ENCODE measurements at places on chromosomes 7 and 10.

DNA sequence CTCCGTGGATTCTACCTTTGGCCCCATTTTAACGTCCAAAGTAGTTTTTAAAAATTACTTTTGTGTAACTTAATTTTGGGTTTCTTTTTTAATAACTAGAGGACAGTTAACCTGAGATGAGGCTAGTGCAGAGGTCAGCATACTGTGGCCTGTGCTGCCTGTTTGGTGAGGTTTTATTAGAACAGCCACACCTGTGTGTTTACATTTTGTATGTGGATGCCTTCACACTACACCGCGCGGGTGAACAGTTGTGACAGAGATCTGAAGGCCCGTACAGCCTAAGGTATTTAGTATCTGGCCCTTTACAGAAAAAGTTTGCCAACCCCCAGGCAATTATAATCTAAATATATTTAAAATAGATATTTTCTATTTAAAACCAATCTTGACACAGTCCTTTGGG is 46.9 kb downstream of the STK17A start:
- no peak for DNase-seq

GRCh38 chr7:68432585-68432984 is 1165.7 kb upstream of the AUTS2 start:
- DNase-seq, result no peak

DNA sequence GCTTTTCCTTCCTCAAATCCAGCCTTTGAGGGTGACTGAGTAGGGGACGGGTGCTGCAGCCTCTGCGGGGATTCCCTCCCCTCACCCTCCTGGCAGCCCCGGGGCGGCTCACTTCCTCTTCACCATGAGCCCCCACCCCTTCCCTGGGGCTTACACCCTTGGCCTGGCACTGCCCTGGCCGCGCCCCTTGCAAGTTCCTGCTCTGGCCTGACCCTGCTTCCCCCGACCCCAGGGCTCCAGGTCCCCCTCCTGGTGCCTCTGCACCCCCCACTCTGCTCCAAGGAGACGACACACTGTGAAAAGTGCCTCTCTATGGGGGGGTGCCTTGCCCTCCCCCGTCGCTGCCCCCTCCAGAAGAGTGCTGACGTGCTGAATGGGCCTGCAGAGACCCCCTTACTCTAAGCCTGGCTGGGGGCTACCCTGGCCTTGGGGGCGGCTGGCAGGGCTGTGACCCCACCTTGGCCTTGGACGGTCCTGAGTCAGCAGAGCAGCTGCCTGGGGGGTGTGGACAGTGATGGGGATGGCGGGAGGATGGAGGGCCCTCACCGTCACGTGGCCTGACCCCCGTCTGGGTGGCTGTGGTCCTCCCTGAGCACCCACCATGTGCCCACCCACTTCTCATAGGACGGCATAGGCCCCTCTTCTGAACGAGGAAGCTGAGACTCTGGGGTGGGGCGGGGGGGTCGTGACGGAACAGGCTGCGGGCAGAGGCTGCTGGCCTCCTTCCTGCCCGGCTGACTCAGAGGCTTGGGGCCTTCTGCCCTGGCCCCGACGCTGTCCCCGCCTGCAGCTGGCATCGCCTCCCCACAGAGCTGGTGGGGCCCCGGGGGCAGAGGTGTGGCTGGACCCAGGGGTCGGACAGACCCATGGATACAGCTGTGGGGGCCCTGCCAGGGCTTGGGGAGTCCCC is 9.8 kb downstream of the LFNG start:
- peak; percentile 89 for DNase-seq

DNA sequence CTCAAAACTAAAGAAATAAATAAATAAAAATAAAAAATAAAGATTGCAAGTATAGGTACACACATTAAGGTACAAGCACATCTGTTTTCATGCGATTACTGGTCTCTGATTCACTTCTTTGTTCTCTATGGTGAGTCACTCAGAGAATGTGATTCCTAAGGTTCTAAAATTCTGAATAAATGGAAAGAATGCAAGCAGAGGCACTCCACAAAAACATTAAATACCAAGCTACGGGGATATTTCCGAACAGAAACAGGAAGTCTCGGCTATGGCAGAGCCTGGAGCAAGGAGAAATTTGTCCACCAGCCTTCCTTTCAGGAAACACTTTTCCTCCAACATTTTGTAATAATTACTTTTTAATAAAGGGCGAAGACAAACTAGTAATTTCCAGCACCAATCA is 1.4 kb downstream of the VOPP1 start:
- DNase-seq, result no peak

DNA sequence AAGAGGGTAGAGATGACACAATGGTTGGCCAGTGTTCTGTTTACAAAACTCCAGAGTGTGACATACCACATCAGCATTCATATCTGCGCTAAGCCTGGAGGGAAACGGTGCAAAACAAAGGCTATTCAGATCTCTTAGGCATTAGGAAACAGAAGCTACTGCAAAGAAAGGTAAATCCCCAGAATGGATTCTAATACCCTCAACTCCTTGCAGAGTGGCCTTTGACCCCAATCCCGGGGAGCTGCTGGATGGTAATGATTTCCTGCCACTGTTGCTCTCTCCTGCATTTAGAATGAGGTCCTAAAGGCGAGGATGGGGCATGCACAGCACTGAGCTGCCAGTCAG is 65.2 kb downstream of the AOAH start:
- DNase-seq, result no peak

- no peak for DNase-seq
These were observed 474.1 kb upstream of the AKR1E2 start for GRCh38 chr10:4351723-4352413.

DNA sequence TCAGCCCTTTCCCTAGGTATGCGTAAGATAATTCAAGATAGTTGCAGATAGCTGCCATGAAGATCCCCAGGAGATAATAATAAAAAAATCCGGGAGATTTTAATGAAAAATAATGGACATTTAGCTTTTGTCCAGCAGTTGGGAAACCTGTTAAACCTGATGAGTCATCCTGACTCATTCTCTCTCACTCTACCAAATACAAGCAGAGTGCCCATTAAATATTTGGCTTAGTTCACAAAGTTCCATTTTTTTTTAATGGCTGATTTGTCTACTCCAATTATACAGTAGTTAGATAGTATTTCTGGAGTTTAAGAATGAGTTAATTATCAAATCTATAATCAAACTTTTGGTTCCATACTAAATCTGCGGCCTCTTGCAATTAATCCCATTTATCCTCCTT is 2.1 kb upstream of the SHTN1 start:
- DNase-seq, result no peak

DNA sequence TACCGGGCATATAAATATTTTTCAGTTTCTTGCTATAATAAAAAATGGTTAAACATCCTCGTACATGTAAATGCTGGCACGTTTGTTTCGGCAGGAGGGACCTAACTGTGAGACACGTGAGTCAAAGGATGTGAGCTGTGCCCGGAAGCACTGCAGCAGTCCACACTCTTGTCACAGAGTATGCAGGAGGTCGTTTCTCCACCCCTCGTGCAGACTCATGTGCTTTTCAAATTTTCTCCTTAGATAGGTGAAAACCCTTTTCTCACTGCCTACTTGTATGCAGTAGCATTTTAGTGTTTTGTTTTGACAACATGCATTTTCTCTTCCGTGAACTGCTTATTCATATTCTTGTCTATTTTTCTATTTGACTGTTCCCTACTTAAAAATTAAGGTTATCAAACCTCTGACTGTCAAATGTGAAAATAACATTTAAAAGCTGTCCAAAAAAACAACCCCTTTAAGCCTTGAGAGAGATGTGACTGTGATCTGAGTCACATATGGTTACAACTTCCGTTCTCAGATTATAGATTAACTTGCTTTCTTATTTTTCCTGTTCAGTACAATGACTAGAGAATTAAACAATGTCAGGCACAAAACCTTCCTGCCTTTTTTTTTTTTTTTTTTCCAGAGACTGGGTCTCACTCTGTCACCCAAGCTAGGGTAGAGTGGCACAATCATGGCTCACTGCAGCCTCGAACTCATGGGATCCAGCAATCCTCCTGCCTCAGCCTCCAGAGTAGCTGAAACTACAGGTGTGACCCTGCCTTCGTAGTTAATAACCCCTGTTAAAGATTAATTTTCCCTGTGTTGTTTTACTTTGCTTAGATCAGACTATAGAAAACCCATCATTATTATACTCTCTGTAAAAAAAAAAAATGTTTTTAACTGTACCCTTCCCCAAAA is 45.1 kb downstream of the DPY19L1 start:
- DNase-seq, result no peak

- DNase-seq, result no peak
These were observed 5.5 kb downstream of the RASSF4 start for GRCh38 chr10:44965104-44965503.

DNA sequence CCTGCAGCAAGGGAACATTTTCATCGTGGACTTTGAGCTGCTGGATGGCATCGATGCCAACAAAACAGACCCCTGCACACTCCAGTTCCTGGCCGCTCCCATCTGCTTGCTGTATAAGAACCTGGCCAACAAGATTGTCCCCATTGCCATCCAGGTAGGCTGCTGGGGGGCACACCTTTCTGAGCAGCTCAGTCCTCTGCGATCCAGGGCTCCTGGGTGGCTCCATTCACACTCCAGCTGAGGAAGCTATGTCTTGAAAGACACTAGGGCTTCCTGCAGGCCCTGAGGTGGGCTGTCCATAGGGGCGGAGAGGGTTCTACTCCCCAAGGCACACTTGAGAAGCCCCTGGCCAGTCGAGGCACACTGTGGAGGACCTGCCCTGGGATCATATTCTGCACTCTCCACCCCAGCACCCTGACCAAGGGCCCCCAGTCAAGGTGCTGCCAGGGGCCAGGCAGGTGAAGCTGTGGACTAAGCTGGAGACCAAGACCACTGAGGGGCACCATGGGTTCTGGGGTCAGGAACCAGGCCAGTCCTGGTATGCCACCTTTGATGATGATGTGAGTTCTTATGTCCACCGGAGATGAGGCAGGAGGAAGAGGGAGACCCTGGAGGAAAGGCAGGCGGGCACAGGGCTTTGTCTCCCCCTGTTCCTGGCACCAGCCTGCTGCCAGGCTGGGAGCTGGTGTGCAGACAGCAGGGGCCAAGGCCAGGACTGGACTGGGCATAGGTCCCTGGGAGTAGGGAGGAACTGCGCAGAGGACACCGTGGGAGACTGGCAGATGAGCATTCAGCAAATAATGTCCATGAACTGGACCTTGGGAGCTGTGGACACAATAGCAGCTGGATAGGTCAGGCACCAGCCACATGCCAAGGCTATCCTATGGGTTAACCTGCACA is 54.8 kb downstream of the ALOX5 start:
- no peak for DNase-seq

GRCh38 chr10:97017474-97017903 is 168.3 kb downstream of the SLIT1 start:
- DNase-seq, result no peak

DNA sequence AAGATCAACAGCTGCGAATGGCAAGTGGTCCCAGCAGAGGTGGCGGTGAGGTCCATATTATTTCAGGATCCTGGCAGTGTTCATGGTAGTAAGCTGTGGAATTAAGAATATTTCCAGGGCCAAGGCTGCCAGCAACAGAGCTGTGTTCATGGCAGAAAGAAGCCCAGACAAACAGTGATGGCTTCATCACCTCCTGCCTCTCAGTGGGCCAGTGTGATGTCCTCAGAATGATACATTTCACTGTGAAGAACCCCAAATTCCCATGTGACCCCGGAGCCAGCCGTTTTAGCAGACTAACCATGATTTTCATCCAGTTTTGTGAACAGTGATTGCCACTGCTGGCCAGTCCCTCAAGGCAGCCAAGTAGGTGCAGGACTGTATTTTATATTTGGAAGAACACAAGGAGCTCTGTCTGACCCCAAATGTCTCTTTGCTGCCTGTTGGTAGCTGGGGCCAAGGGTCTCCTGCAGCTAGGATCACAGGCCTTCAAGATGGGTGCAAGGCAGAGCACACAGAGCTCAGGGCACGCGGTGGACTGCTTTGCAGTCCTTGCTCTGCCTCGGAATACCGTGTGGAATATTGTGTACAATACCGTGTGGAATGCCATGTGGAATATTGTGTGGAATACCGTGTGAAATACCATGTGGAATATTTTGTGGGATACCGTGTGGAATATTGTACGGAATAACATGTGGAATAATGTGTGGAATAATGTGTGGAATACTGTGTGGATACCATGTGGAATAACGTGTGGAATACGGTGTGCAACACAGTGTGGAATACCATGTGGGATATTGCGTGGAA is 132.3 kb upstream of the CHST15 start:
- peak; percentile 48 for DNase-seq

GRCh38 chr7:70595755-70596597 is 536.0 kb upstream of the GALNT17 start:
- DNase-seq, result peak; percentile 21

DNA sequence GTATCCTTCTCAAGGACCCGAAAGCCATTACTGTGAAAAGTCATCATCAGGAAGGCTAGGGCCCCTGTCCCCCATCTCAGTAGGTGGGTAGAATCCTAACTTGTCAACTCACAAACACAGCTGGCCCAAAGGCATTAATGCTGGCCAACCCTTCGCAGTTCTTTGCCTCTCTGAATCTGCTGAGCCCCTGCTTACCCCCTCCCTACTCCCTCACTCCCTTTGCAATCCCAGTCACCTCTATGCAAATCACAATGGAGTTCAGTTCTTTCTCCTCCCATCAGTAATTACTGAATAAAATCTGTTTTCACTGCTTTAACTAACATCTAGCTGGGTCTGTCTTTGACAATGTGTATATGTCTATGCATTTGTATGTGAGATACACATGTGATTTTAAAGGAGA is 38.1 kb upstream of the AOAH start:
- no peak for DNase-seq

- DNase-seq, result no peak
These were observed 491.8 kb upstream of the FOXK1 start for GRCh38 chr7:4190010-4190981.

DNA sequence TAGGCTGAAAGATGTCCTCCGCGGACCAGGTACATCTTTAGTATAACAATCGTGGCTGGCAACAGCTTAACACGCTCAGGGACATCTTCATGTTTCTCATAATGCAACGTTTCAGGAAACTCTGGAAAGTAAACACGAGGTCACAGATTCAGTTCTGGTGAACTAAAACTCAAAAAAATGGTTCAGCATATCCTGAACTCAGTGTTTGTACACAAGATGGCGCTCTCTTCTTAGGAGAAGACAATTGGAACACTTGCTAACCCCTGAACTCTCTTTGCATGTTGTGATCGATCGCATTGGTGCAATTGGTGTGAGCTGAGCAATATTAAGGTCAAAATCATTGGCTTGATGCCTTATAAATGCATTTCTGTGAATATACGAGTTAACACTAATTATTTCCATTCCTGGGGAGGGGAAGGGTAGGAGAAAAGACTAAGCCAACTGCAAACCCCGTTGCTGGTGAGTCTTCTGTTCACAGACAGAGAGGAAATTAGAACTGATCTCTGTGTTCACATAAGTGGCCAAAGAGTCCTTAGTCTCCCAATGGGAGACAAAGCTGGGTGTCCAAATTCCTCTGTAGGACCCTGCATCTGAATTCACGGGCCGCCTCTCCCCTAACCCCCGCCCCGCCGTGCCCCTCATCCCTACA is 52.6 kb upstream of the FAM180A start:
- DNase-seq, result peak; percentile 35

GRCh38 chr7:101126651-101127459 is at the start of gene SERPINE1:
SERPINE1 (plus strand) TSS chr7:101127104; CDS start chr7:101128394, 1,290 bp downstream.
- DNase-seq, result peak; percentile 26

Measured in stimulated activated naive B cell treated with anti-CD40 and anti-IgM and Interleukin-4, amounts not matched to agents 10 μg/mL and 1 μg/mL and 100 μg/mL, for 72 hours (primary cell).